GM23338 (cell line): ENCODE measurements at places on chromosomes 4 and X. TPM values are rescaled to one million over a fixed set of nuclear protein-coding genes. Genes with fewer than 3 reads are reported as not detected.

- no peak for DNase-seq
These were observed 592.2 kb downstream of the SMARCA1 start for GRCh38 chrX:128931071-128931470.

- DNase-seq: no peak
These were observed 58.5 kb downstream of the KDM6A start for GRCh38 chrX:44931441-44931973.

GRCh38 chrX:41128955-41129354 lies 43.7 kb downstream of the USP9X start:
- no peak for DNase-seq

DNA sequence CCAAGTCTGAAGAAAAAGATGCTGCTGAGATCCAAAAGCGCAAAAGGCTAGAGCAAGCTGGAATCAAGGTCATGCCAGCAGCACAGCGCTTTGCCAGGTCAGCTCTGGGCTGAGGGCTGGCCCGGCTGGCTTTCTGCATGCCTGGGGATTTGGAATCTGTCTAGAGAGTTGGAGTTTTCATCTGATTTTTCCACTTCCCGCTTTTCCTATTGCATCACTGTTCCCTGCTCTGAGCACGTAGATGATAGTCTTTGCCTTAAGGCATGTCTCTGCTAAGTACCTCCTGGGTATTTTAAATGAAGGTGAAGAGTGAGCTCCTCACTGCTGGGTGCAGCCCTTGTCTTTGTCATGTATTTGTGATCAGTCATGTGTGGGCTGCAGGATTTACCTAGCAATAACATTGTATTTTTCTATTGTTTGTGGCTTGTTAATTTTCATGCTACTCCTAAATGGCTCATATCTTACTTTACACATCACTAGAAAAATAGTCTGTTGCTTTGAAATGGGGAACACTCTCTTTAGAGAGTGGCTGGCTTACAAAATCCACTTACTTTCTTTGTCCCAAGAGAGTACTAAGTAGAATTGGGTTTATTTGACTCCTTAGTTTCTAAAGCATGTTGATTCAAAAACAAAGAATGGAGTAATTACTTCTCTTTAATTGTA lies 82.8 kb downstream of the LIMCH1 start:
- DNase-seq: peak; percentile 44

DNA sequence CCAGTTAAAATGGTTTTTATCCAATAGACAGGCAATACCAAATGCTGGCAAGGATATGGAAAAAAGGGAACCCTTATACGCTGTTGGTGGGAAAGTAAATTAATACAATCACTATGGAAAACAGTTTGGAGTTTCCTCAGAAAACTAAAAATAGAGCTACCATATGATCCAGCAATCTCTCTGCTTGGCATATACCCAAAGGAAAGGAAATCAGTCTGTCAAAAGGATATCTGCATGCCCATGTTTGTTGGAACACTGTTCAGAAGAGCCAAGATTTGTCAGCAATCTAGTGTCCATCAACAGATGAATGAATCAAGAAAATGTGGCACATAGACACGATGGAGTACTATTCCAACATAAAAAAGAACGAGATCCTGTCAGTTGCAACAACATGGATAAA lies 91.0 kb upstream of the SH3RF1 start:
- DNase-seq: no peak

DNA sequence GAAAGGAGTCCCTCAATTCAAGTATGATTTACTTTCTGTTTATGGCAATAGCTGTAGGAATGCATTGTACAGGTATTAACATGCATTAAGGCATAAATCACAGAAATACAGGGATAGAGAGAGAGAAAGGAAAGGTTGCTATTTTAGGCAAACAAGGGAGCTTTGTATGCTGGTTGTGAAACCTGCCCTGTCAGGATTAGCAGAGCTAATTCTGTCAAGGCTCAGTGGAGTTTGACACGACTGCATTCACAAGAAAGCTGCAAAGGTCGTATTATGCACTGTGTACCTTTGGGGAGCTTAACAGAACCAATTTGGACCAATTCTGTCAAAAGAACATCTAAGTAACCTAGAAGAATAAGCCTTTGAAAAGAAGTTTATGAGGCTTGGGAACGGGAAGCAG lies 239.3 kb downstream of the GRIA2 start:
- DNase-seq: no peak

DNA sequence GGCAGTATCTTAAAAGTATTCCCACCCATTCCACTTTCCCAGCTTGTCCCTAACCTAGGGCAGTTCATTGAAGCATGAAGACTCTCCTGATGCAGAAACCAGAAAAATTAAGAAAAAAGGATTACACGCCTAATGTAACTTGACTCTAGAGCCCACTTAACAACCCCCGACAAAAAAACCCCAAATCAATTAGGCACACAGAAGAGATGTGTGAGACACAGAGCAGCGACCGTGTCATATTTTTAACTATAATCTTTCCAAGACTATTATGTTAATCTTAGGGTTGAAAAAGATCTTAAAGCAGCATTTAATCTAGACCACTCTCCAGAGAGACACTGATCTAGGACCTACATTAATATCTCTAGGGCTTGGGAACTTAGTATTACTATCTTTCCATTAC lies 1.3 kb downstream of the YTHDC1 start:
- no peak for DNase-seq

- DNase-seq: no peak
These were observed 1.6 kb upstream of the JCHAIN start for GRCh38 chr4:70667740-70668535.

DNA sequence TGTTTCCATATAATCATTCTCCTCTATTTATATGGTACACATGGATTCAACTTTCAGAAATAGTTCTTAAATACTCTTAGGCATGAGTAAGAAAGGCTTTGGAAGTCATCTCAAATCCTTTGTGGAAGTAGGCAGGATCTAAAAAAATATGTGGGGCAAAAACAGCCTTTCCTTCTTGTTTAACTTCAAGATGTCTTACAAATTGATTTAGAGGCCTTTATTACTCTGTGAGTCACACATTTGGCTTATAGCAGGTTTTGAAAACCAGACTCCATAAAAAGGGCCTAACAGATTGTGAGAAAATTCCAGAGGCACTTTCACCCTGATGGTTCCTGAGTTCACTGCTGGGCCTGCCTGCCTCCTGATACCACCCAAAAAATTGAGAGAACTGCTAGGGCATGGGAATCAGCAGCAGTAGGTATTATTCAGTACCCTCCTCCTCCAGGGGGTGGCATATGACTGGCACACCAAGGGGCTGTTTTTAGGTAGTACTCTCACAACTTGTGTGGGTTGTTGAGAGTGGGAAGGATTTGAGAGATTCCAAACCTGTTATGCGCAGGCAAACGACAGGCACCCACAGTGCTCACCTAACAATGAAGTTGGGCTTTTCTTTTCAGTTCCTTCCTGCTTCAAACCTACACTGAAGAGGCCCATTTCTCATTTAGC lies 162.7 kb upstream of the MBNL3 start:
- no peak for DNase-seq

DNA sequence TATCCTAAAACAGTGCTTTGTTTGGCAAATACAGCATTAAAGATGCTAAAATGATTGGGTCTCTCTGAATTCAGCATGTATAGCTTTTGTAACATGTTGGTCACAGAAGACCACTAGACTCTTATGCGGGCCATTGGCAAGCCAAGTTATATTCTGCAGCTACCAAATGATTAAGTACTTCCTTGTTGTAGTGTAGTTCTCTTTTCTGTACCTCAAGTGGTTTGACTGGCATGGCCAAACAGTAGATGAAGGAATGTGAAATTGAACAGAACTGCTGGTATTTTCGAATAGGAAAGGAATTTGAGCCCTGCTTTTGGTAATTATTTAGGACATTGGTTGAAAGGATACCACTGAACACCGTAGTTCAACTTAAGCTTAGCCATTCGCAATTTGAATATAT lies 193.9 kb upstream of the GPC4 start:
- DNase-seq: no peak

- no peak for DNase-seq
These were observed 21.3 kb upstream of the AMBN start for GRCh38 chr4:70570796-70571195.

Gene GAGE12E
- polyA plus RNA-seq: not detected in 2 replicates

Gene EXOC1L
- not detected in 2 replicates for polyA plus RNA-seq

Gene POU4F2
- polyA plus RNA-seq: not detected in 2 replicates

Gene FNIP2
- 2.7 TPM in 2 replicates for polyA plus RNA-seq

Gene MAGEB17
- 0.42 and 0.56 TPM in 2 replicates for polyA plus RNA-seq

Gene CPE
- 8.8 and 10.3 TPM in 2 replicates for polyA plus RNA-seq
